Esophagus squamous epithelium (tissue), 5 donors: ENCODE measurements at places on chromosomes 7 and 10.

DNA sequence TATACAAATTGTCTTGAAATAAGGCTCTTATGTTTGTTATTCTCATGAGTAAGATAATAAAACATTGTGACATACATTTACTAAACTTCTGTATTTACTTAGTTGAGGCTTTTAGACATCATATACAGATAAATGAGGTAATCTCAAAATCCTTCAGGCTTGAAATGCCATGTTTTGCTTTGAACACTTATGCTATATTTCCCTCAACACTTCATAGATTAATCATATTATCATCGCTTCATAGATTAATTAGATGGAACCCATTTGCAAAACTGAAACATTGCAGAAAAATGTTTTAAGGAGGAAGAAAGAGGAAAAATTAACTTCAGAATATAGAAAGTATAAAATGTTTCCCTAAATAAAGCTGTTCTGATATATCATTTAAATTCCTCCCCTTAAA lies 165.0 kb upstream of the CNTNAP2 start:
- DNase-seq, result no peak

- no peak for DNase-seq
These were observed 100.1 kb upstream of the IMMP2L start for GRCh38 chr7:111662386-111662785.

DNA sequence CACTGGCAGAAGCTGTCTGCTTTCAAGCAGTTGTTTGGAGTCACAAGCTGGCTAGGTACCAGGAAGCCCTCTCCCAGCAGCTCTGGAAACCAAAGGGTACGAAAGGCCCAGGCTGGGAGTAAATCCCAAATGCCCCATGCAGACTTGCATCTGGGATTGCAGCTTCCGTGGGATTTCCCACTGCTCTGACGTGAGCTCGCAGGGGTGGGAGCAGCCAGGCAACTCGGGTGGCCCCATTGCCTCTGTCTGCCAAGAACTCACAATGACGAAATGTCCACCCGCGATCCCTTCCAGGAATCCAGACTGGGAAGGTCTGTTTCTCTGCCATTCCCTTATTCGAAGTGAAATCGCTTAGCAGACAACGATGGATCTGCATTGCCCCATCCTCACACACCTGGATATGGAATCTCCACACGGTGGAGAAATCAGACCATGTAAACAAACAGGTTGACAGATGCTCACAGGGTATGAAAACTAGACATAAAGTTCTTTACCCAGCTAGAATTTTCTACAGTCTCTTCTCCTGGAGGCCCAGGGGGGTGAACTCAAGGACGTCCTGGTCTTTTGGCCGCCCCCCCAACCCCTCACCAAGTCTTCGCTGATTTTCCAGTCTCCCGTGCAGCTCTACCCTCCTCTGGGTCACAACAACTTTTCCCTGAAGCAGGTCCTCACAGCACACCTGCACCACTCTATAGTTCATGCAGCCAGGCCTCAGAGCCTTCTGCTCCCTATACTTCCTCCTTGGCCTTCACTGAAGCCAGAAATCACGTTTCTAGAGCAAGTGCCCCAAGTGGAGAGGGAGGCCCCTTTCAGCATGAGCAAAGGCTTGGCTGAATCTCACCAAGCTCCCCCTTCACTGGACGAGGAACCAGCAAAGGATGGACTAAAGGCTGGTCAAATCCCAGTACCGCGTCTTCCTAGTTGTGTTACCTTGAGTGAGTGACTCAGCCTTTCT lies 20.0 kb downstream of the SH3PXD2A start:
- no peak for DNase-seq

GRCh38 chr10:11245510-11245909 lies 227.8 kb downstream of the CELF2 start:
- DNase-seq, result no peak

DNA sequence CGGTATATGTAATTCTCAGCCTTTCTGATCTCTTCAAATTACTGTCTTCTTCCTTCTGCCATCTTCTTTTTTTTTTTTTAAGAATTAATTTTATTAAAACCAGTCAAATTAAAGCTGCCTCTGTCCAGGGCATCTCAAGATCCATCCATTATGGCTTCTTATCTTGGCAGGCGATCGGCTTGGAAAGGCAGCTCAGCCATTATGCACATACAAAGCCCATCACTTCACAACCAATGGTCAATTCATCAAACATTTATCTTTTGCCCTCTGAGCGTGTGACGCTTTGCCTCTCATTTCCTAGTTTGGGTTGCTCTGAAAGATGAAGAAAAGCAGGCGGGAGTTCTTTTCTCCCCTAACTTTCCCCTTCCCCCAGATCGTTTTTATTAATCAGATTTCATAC lies 591.6 kb downstream of the LRMDA start:
- DNase-seq, result no peak

- DNase-seq, result no peak
These were observed 34.8 kb downstream of the LRRC18 start for GRCh38 chr10:48904861-48905260.

DNA sequence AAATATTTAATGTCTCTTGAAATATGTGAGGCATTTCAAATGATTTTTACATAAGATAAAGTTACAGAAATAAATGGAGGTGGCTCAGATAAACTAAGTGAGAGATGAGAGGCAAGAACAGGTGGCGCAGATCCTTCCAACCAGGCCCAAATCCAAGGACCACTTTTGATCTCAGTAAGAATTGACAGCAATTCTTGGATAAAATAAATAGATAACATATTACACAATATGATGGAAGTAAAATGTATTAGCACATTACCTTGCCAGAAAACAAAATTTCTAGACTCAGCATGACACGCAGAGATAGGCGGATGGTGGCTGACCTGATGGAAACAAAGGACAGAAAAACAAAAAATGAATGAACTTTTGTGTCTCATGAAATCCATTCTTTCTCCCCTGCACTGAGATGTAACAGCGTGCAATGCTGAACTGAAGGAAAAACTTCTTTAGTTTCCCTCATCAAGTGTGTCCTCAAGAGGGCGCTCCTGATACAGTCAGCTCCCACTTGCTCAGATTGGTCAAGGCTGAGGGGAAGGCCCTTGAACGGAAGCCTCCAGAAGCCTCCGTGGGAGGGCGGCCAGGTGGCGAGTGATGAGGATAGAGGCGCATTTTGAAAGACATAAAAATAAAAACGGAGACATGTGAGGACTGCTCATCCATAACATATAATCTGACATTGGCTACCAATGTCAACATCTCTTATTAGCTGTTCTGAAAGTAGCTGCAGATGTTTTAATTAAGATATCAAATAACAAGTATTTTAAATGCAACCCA lies 62.8 kb upstream of the GSDME start:
- peak; percentile 9 for DNase-seq

- DNase-seq, result no peak
These were observed 50.6 kb downstream of the KIAA1217 start for GRCh38 chr10:24259365-24260130.

DNA sequence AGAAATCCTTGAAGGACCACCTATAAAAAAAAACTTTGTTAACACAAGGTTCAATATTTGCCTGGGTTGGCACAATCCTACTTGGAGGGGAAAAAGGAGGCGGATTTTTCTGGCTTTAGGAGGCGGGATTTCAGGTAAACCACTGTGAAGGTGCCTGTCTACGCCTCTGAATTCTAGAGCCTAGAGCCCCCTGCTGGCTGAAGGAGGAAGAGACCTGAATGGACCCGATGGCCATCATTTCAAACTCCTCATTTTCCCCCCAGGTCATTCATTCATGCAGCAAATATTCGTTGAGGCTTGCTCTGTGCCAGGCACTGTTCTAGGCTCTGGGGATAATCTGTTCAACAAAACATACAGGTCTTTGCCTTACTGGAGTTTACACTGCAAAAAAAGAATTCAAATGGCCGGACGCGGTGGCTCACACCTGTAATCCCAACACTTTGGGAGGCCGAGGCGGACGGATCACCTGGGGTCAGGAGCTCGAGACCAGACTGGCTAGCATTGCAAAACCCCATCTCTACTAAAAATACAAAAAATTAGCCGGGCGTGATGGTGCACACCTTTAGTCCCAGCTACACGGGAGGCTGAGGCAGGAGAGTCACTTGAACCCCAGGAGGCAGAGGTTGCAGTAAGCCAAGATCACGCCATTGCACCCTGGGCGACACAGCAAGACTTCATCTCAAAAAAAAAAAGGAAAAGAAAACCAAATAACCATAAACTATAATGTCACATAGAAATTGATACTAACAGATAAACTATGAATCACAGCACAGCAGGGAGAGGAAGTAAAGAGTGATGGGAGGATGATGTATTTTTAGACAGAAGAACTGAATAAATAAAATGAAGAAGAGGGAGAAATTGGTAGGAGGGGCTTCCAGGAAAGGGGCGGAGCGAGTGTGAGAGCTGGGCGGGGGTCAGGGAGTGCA lies 90.1 kb upstream of the NFE2L3 start:
- no peak for DNase-seq

GRCh38 chr7:110372685-110373084 lies 718.2 kb upstream of the LRRN3 start:
- DNase-seq, result no peak

DNA sequence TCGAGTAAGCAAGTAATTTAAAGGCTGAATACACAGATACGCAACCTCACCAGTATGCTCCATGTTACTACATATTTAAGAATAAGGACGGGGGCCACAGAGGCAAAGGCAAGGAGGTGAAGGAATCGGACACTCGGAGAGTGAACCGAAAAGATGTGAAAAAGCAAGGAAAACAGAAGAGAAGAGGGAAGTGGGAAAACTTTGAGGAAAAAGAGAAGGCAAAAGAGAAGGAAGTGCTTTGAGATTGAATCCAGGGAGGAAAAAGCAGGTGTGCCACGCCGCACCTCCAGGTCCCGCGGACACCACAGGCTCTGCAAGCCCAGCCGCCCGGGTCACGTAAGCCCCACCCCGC lies 367 bp upstream of the AVL9 start:
- DNase-seq, result no peak
